ENCODE measurements at places on chromosomes 16 and 17.
A peak's percentile ranks its signal among the peaks of the same experiment; 100 is the strongest.

DNA sequence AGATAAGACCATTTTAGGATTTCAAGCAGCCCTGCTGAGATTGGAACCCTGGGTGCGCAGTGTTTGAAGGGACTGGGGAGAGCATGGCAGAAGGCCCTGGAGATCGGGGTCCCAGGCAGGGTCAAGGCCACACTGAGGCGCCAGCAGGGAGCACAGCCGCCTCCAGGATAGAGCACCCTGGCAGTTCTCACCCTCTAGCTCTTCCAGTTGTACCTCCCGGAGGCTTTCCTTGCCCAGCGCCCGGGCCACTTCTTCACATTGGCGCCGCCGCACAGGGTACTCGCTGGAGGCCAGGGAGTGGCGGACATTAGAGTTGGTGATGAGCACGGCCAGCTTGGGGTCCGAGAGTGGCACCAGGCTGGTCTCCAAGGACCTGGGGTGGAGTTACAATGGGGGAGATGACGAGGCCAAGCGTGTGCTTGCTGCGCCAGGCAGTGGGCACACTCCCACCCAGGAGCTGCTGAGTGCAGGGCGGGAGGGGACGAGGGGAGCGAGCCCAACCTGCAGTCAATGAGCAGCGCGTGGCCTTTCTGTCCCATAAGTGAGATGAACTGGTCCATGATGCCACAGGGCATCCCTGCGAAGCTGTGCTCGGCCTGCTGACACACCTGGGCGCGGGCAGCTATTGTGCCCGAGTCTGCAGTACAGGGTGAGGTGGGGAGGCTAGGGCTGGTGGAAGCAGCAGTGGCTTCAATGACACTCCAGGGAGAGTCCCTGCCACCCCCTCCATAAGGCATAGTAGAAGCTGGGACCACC lies 2.3 kb downstream of the GALK1 start:
- DNase-seq = no peak

DNA sequence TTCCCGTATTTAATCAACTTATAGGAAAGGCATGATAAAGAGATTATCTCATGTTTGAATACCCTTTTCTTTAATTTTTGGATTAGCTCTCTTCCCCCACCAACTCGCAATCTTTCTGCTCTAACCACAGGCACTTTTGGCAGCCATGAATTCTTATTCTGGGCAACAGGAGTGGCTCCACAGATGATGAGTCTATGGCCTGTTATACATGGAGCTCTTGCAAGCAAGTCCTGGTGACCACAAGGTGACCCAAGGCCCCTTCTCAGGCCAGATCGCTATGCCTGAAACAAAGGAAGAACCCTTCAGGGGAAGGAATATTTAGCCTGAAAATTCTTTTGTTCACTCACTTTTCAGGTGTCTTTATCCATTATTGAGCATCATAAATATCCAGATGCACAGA lies 10.8 kb upstream of the ZNF267 start:
- no peak for DNase-seq

DNA sequence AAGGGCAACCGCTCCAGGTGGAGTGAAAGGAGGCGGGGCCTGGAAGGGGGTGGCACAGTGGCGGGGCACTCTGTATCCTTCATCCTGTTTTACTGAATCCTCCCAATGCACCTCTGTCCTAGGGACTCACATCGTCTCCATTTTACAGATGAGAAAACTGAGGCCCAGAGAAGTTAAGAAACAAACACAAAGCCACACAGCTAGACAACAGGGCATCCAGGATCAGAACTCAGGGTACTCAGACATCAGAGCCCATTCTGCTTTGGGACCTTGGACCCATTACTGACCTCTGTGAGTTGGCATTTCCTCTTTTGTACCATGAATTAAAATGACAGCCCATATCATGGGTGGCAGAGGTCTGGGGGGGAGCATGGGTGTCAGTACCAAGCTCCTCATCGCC lies 129.2 kb downstream of the CPPED1 start:
- no peak for DNase-seq

- DNase-seq = no peak
Measured at GRCh38 chr16:57993897-57994296, 6.6 kb downstream of the ZNF319 start.

DNA sequence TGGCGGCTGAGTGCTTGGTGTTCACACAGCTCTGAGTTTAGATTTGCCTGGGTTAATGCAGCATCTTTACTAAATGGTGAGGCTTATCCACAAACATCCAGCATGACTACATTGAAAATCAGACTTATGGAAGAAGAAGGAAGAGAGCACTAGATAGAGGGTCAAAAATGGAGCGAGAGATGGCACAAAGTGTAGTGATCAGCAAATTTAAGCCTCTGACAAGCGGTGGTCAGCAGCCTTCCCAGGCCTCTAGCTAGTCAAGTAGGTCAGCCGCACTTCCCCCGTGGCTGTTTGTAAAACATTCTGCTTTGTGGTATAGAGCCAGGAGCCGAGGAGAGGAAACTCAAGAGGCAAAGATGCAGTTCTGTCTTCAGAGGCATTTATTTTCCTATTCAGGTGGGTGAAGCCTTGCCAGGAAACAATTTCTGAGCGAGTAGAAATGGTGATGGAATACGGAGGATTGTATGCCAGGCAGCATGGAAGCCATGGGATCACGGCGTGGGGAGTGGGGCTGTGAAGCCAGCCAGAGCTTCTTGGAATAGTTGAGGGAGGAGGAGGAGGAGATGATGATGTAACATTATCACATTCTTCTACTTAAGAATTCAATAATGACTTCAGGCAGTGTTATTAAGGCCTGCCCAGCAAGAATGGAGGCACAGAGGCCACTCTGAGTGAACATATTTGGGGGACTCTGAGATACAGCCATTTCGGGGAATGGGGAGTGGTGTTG lies 118.9 kb downstream of the MSI2 start:
- no peak for DNase-seq

DNA sequence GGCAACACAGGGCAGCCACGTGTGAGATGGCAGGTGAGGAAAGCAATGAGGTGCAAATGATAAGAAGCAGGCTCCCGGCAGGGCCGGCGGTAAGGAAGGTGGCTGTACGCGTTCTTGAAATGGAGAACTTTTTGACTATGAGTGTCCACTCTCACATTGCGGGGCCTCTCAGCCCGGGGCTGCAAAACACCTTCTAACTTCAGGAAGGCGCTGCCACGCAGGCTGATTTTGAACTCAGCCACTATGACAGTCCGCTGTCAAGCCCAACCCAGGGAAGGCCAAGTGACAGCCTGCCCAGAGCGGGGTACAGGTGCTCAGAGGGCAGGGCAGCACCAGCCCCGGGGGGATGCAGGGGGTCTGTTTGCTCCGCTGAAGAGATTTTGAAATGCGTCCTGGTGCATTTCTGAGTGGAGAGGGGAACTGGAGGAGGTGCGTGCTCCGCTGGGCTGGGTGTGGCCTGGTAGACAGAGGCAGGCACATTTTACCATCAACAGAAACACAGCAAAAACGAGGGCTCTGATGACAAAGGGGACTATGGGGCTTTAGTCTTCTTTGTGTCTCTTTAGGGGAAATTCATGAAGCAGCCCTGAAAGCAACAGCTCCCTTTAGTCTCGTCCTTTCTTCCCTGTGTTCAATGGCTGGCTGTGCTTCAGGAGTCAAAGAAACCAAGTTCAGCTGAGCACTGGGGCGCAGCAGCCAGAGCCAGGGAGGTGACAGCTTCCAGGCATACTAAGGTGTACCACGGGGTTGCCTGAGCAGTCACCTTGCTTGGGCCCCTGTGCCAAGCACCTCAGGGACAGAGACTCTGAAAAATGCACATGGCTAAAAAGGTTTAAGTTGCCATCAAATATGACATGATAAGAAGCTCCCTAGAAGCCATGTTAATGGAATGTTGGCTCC lies 14.6 kb upstream of the SREBF1 start:
- no peak for DNase-seq

DNA sequence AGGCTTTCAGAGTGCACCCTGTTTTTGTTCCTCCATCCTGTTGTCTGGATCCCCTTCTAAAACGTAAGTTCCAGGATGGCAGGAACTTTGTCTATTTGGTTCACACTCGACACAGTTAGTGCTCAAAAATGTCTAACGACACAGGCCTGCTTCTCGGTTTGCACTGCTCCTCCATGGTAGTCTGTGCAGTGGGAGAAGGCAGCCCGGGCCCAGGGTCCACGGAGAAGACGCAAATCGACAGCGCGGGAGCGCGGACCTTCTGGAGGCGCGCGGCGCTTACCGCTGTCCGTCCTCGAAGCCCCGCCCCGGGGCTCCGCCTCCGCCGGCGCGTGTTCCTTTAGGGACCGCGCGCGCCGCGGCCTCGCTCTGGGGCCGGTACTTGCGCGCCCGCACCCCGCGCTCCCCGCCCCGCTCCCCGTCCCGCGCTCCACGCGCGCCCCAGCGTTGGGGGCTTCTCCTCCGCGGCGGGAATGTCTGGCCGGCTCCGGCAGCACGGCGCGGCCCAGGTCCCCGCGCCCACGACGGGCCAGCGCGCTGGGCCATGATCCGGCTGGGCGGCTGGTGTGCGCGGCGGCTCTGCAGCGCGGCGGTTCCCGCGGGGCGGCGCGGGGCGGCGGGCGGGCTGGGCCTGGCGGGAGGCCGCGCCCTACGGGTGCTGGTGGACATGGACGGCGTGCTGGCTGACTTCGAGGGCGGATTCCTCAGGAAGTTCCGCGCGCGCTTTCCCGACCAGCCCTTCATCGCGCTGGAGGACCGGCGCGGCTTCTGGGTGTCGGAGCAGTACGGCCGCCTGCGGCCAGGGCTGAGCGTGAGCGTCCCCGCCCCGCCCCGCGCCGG lies at the start of gene NT5M:
Gene NT5M (plus strand): TSS at position 364 of the 837 bp plus-strand sequence. CDS start 178 bp downstream, at position 542.
- no peak for DNase-seq

DNA sequence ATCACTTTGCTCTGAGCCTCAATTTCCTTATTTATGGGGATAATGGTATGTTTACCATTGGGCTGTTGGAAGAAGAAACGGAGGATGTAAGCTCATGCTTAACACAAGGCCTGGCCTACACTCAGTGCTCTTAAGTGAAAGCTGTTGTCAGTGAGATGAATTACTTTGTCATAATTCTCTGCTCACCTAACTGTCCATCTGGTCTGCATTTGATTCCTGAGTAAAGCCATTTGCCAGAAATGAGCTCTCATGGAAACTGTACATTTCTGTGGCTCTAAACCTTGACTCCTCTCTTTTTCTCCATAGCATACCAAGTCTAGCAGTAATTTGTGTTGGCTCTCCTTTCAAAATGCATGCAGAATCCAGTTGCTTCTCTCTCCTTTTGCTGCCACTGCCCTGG lies 445.7 kb downstream of the UTP18 start:
- no peak for DNase-seq

- DNase-seq = peak; percentile 77
Measured at GRCh38 chr16:64092271-64092670, 1029.6 kb downstream of the CDH11 start.

GRCh38 chr17:20313306-20313705 lies 154.0 kb downstream of the LGALS9B start:
- no peak for DNase-seq

GRCh38 chr17:74213861-74214391 lies 555 bp downstream of the TTYH2 start:
- no peak for DNase-seq

DNA sequence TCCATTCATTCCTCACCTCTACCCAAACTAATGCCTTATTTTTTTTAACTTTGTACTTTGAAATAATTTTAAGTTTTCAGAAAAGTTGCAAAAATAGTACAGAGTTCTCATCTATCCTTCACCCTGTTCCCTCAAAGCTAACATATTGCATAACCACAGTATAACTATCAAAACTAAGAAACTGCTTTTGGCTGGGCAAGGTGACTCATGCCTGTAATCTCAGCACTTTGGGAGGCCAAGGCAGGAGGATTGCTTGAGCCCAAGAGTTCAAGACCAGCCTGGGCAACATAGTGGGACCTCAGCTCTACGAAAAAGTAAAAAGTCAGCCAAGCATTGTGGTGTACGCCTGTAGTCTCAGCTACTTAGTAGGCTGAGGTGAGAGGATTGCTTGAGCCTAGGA lies 147.7 kb downstream of the SKAP1 start:
- no peak for DNase-seq

DNA sequence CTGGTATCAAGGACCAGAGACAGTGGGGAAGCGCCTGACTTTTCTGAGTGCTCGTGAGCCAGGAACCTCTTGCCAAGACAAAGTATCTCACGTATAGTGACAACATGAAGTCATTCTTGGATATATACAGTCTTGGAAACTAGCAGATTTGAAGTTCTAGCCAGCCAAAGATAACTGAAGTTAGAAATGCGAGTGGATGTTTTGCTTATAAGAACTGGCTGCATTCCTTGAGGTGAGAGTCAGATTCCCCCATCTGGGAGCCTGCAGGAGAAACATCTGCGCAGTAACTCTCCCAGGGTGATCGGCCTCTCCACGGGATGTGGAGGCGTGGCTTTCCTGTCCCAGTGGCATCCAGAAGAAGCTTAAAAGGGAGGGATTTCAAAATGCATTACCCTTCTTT lies 89.8 kb downstream of the SHISA6 start:
- peak; percentile 66 for DNase-seq

DNA sequence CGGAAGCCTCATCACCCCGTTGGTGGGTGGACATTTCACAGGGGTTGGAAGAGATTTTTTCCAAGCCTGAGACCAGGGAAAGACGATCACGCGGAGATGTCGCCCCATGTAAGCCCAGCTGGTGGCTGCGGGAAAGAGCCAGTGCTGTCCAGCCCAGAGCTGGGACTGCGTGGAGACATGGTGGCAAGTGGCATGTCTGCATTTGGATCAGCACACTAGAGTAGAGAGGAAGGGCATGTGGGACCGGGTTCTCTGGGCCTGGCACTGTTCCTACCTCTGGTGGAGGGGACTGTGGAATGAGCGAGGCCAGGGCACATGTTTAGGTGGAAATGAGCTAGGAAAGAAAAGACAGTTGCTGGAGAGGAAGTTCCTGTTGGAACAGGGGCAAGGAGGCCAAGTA lies 20.0 kb downstream of the SBK1 start:
- DNase-seq = no peak

DNA sequence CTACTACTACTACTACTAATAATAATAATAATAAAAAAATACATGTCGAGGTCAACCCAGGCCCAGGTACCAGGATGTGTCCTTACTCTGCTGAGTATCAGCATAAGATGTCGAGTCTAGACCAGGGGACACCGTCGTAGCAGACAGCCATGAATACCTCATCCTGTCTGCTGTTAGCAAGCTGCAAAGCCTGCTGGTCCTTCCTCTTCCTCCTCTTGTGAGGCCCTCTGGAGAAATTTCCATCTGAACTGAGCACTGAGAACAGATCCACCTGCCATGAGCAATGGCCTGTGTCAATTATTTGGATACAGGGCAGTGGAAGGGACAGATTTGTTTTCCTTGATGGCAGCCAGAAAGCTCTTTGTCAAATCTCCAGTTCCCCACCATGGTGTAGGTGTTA lies 168.5 kb downstream of the XYLT1 start:
- no peak for DNase-seq

- DNase-seq = no peak
Measured at GRCh38 chr17:50908860-50909764, 43.0 kb upstream of the TOB1 start.

- no peak for DNase-seq
Measured at GRCh38 chr16:22673421-22673831, 140.5 kb upstream of the HS3ST2 start.

- DNase-seq = peak; percentile 84
Measured at GRCh38 chr16:68658341-68658973, 13.3 kb downstream of the CDH3 start.

DNA sequence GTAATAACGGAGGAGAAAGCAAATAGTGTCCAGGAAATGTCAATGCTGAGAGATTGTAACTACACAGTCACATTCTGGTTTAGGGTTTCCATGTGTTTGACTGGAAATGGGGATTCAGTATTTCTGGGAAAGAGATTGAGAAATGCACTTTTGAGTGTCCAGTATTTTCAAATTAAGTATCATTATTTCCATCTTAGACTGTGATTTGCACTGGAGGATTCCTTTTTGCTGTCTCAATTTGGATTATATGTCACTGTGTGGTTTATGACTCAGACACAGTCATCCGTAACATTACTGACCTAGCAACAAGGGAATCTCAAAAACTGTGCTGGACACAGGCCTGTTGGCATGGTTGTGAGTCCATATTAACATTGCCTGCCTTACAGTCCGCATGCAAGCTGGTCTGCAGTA lies 681.4 kb downstream of the CDH11 start:
- peak; percentile 92 for DNase-seq

Data from fibroblast of skin of left quadriceps (primary cell).